Activated naive CD4-positive, alpha-beta T cell treated with anti-CD3 and anti-CD28 coated beads, Interleukin-2, amount 50 U/mL, for 72 hours (primary cell): ENCODE measurements at places on chromosomes 7 and 10. TPM values are rescaled to one million over a fixed set of nuclear protein-coding genes. Genes with fewer than 3 reads are reported as not detected.

- no peak for DNase-seq
Measured at GRCh38 chr10:98039690-98040381, 9.4 kb upstream of the CRTAC1 start.

Gene NPTX2
- not detected for total RNA-seq

Gene SLC26A5
- not detected for total RNA-seq

Gene TCF7L2
- 3.0 TPM for total RNA-seq

GRCh38 chr7:110157631-110158362, 933.1 kb upstream of the LRRN3 start:
- no peak for DNase-seq

DNA sequence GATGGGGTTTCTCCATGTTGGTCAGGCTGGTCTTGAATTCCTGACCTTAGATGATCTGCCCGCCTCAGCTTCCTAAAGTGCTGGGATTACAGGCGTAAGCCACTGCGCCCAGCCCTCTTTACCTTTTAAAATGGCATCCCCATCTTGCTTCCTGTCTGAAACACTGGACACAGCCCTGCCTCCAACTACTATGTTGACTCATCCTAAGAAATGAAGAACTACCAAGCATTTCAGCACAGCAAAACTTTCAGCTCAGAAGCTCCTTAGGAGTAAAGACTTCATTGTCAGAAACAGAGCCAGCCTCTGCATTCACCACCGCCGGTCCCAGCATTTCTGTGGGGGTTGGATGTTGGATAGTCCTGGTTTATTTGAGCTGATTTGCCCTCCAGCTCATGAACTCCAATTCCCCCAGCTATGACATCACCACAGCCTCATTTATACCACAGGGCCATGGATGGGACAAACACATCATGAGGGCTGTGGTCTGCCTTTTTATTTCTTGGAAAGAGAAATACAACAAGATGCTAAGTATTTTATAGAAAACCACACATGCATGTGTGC, 123.5 kb downstream of the ADCY1 start:
- DNase-seq = no peak

DNA sequence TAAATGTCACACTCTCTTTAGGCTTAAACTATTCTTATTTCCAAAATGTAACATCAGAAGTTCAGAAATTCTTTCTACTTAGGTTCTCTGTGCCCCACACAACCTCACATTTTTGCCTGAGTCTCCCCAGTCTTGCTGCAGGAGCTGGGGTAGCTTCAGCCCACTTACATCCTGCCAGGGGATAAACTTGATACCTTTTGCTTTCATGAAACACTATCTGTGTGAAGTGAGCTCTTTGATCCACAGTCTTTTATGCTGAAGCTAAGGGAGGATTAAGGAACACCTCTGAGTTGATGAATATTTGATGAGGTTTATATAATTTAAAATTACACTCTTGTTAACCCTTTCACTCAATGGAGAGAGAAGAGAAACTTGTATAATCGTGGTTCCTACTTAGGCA, 341.0 kb downstream of the AUTS2 start:
- DNase-seq = no peak

- DNase-seq = no peak
Measured at GRCh38 chr10:26242706-26243350, 26.3 kb downstream of the GAD2 start.

GRCh38 chr7:910441-910861, 34.1 kb downstream of the GET4 start:
- no peak for DNase-seq

DNA sequence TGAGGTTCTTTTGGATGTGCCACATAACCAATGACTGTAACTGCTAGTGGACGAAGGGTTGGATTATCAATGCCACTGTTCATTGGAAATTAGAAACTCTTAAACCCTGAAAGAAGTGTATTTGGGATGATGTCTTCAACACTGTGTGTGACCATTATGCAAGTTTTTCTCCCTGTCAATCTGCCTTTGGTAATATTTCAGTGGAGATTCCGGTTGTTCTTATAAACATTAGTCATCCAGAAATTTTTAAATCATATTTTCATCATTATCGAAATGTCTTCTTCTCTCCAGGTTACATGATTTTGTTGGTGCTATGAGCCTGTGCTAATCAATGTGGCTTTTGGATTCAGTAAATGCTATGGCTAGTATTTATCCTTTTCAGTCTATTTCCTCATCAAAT, 61.7 kb upstream of the KLF6 start:
- DNase-seq = no peak

DNA sequence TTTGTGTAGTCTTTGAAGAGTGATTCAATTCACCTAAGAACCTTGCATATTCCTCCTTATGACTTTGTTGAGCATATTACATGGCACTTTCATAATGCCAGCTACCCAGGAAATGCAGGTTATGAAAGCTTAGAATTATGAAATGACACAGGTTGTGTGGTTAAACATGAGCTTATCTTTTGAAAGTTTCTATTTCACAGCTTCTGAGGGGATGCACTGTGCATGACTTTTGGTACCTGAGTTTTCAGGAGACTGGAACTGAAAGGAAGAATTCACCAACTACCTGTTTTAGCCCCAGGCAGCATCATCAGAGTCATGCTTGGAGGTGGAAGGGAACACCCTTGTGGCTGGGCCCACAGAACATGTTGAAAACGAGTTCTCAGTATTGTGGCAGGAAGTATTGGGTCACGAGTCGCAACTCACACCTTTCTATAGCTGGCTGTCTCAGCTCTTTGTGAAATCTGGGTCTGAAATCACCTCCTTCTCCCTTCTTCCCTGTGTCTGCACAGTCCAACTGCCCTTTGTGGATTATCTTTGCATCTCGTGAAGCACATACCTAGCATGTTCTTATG, 228.2 kb downstream of the PTEN start:
- DNase-seq = peak; percentile 82

DNA sequence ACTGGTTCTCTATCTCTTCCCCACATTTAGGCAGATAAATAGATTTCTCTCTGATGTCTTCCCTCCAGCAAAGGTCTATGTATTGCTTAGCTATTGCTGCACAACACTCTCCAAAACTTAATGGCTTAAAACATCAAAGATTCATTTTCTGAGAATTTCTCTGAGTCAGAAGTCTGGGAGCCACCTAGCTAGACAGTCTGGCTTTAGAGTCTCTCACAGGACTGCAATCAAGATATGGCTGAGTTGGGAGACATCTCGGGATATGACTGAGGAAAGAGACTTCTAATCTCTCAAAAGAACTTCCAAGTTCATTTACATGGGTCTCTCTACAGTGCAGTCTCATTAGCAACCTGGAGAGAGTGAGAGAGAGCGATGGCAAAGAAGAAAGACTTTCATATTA, 553.6 kb upstream of the GHITM start:
- no peak for DNase-seq

Gene OGDH
- 53.2 TPM for total RNA-seq

Gene EBF3
- total RNA-seq = not detected

Gene PSD
- 8.7 TPM for total RNA-seq

DNA sequence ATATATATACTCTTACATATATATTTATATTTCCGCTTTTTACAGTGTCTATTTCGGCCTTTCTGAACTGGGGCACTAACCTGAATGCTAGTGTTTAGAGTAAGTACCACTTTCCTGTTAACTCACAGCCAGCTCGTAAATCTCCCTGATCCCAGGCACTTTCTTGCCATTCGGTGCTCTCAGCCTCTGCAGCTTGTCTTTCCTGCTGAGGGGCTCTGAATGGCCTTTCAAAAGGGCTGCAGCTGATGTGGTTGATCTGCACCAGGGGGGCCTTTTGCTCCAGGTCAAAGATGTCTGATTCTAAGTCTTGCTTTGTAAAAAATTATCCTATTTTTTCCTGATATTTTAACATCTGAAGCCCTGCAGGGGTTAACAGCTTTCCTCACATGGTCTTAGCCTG, 25.5 kb upstream of the HPS1 start:
- DNase-seq = no peak

GRCh38 chr10:115044891-115045290, 48.3 kb upstream of the ATRNL1 start:
- no peak for DNase-seq

Gene PLEKHS1
- not detected for total RNA-seq

- no peak for DNase-seq
Measured at GRCh38 chr7:128022631-128023532, 8.4 kb downstream of the LRRC4 start.

Gene TUBAL3
- total RNA-seq = not detected

GRCh38 chr7:1058821-1059199, 14.5 kb downstream of the GPR146 start:
- DNase-seq = no peak

DNA sequence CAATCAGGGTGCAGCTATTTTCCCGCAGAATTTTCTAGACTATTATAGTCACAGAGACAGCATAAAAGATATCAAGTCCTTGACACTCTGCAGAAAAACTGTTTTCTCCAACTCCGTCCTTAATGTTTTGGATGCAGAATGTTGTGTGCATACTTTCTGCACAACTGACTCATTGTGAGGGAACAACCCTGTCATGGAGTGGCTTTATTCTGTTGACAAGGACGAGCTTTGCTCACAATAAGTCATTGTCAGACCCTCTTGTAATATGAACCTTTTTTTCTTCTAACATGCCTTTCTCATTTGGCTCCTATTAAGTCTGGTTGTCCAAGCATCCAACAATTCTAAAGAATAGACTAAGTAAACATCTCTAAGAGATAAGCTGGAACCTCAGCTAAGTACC, 17.3 kb downstream of the ABCB4 start:
- no peak for DNase-seq

- no peak for DNase-seq
Measured at GRCh38 chr7:3991731-3992231, 690.3 kb upstream of the FOXK1 start.
